SIG-M5 (cell line): ENCODE measurements at places on chromosomes 11 and 22.

DNA sequence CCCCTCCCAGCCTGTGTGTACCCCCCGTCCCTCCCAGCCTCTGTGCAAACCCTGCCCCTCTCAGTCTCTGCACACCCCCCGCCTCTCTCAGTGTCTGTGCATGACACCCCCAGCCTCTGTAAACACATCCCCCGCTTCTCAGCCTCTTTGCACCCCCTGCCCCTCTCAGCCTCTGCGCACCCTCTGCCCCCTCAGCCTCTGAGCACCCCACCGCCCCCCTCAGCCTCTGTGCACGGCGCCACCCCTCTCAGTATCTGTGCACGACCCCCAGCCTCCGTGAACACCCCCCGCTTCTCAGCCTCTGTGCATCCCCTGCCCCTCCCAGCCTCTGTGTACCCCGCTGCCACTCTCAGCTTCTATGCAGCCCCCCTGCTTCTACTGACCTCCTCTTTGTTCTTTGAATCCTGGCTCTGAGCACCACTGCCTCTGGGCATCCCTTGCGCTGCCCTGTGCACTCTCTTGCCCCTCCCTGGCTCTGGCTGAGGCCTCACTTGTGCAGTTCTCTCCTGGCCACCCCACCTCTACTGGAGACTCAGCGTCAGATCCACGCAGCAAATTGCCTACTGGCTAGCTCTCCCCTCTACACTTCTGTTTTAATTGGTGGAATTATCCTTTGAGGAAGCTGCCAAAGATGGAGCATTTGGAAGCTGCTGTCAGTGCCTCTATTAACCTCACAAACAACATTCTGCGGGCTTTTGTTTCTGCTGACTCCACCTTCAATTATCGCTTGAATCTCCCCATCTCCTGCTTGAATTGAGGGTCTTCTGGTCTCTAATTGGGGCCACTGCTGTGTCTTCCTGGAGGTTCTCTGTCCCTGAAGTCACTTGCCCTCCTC is 838.6 kb downstream of the TBC1D22A start:
- DNase-seq, result no peak

DNA sequence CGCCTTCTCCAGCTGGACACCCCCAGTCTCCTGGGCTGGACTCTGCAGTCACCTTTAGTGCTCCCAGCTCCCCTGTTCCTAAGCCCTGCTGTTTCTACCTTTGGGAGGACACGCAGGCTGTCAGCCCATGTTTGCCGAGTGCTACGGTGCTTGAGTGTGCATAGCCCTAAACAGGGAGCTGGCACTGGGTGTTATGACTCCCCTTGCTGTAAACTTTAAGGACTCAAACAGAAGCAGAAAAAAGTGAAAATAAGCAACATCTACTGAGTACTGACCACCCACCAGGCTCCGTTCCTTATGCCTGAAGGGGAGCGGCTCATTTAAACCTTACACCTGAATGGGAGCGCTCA is 7.3 kb upstream of the APOBEC3B start:
- DNase-seq, result no peak

DNA sequence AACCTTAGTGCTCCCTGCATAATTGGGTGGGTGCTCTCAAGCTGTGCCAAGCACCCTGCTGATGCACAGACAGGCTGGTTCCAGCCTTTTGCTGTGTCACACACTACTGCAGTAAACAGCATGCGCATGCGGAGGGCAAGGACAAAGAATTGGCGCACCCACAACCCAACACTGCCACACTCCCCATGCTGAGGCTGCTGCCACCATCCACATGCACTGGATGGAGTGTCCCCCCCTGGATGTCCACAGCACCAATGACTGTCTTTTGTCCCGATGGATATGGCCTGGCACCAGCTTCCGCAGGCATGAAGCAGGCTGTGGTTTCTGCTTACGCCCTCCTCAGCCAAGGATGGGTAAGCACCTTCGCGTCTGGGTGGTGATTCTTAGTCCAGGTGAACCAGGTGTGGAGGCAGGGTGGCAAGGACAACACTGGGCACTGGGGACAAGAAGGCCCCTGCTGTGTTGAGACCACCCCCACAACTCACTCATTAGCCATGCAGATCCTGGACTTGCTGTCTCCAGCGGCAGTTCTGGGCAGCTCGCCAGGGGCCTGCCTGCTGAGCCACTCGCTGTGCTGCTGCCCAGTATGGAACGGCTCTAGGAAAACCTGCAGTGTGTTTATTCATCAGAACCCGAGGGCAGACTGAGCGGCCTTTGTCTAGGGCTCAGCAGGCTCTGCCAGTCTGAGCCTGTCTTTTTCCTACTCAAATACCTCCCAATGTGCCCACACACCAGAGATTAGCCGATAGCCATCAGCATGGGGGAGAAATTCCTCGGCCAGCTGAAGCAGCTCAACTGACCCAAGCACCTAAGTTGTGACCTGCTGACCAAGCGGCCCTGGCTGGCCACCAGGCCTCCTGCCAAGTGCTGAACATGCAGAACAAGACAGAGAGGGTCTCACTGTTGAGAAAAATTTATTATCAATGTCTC is 8.2 kb upstream of the NAP1L4 start:
- no peak for DNase-seq

- peak; percentile 7 for DNase-seq
These were observed 1.5 kb upstream of the ALDH3B1 start for GRCh38 chr11:68008381-68009337.

DNA sequence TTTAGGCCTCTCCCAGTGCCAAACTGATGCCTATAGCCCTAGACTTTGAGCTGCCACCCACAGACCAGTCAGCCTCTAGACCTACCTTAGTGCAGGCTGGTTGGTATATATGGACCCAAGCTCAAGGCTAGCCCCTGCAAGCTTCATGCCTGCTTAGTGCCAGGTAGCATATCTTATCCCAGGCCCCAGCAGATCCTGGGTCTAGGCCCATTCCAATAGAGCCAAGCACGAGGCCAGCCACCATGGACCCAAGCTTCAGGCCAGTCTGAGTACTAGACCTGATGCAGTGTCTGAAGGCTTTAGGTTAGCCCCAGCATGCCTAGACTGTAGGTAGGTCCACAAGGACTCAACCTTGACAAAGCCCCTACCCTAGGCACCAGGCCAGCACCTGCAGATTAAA is 1081.7 kb downstream of the JRKL start:
- DNase-seq, result no peak

DNA sequence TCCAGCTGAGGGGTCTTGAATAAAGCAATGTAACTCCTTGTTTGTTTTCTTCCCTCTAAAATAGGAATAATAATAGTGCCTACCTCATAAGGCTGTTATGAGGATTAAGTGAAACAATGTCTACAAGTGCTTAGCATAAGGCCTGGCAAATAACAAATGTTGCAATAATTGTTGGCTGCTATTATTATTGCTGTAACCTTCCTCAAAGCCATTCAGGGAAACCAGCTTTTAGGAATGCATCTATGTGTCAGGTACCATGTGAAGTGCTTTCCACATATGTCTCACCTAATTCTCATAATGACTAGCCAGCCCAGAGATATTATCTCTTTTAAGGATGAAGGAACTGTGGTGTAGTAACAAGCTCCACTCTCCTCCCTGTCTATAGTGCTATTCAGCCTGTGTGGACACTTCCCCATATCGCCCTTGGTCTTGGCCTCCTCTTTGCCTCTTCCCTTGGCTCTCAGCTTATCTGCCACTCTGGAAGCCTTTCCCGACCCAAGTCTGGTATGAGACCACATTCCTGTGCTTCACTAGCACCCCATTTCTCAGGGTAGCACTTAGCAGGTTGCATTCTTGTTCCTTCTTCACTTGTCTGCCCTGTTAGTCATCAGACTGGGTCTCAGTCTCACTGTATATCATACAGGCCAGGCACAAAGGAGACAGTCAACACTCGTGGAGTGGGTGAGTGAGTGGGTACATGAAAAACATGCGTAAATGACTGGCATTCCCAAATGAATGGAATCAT is 23.8 kb downstream of the CSNK2A3 start:
- DNase-seq, result no peak

GRCh38 chr11:126268361-126268707 is 361 bp downstream of the SRPRA start:
- DNase-seq, result no peak
